Fibroblast of the conjunctiva (primary cell): ENCODE measurements at places on chromosomes 1 and 21.

DNA sequence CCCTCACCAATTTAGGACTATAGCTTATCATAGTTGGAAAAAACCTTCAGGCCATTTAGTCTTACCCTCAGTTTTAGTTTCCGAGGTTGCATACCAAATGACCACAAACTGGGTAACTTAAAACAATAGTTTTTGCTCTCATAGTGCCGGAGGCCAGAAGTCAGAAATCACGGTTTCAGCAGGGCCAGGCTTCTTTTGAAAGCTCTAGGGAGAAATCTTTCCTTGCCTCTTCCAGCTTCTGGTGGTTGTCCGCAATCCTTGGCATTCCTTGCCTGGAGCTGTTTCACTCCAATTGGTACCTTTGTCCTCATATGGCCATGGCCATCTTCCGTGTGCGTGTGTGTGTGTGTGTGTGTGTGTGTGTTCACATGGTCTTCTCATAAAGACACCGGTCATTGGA is 12.4 kb upstream of the PLXNA2 start:
- DNase-seq = no peak

DNA sequence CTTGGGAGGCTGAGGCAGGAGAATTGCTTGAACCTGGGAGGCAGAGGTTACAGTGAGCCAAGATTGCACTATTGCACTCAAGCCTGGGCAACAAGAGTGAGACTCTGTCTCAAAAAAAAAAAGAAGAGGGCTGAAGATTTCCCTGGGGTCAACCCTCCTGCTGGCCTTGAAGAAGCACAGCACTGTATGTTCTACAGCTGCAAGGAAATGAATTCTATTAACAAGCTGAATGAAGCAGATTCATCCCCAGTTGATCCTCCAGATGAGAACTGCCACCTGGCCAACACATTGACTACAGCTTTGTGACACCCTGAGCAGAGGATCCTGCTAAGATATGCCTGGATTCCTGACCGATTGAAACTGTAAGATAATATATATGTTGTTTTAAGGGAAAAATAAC is 129.5 kb downstream of the ADSS2 start:
- DNase-seq = no peak

DNA sequence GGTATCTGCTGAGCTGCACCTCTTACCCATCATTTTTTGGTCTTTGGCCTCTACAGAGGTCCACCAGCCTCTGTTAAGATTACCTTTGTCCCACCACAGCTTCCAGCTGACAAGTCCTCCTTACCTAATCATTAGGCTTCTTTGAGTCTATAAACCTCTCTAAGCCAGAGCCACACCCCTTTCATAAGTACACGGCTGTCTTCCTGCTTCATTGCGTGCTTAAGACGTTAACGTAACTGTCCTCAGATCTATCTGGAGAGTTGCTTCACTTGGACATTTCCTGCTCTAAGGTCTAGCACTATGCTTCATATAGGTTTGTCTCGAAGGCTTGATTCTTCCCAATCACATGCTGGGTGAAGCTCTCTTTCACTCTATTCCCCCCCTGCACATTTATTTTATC is 71.0 kb upstream of the CACHD1 start:
- DNase-seq = no peak

- peak; percentile 83 for DNase-seq
Observed at GRCh38 chr1:148353461-148354283, 129.4 kb downstream of the PPIAL4G start.

- DNase-seq = no peak
Observed at GRCh38 chr1:59063501-59063900, 233.4 kb upstream of the FGGY start.

GRCh38 chr1:228969953-228970800 is 234.9 kb downstream of the RHOU start:
- no peak for DNase-seq
